Suprapubic skin (tissue), 4 donors: ENCODE measurements at places on chromosomes 1 and 21. TPM values are rescaled to one million over a fixed set of nuclear protein-coding genes. Genes with fewer than 3 reads are reported as not detected.
A peak's percentile ranks its signal among the peaks of the same experiment; 100 is the strongest.

DNA sequence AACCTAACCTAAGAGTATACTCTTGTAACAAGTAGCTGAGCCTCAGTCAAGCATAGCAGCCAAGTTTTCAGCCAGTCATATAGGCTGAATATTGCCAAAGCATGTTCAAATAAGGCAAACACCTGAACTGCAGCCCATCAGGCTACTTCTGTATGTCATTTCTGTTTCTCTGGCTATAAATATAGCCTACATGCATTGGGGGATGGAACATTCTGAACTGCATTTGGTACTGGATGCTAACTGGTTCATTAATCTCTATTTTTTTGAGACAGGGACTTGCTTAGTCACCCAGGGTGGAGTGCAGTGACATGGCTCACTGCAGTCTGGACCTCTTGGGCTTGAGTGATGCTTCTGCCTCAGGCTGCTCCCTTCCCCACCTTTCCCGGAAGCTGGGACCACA is 37.3 kb downstream of the MAST2 start:
- no peak for DNase-seq

DNA sequence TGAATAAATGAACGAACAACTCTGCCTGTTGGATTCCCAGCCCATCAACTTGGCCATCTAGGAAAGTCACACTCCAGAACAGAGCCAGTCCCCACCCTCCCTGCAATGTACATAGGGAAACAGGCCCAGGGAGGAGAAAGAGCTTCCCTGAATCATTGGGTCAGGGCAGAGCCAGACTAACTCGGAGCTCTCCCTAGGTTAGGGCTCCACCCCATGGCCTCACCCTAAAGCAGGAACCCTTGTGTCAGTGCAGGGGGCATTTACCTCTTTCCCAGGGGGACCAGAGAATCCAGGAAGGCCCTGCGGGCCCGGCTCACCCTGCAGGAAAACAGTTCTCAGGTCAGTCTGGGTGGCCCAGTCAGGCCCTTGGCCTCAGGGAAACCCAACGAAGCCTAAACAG is 11.6 kb downstream of the COL9A2 start:
- DNase-seq: peak; percentile 41

DNA sequence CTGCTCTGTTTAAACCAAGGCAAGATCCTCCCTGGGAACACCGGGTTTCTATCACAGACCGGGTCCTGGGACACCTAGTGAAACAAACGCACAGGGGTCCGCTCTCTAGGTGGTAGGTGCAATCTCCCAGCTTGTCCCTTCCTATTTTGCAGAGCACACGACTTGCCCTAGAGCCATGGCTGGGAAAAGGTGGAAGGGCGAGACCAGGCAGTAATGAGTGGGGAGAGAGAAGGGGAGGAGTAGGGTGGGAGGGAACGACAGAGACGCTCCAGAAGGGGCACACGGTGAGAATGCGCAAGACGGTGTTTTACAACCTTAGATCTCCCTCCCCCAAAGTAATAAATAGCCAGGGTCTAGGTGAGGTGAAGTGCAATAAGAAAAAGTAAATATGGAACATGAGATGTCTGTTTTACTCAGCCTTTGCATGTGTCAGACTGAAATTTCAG is 9.3 kb upstream of the ARHGAP29 start:
- no peak for DNase-seq

DNA sequence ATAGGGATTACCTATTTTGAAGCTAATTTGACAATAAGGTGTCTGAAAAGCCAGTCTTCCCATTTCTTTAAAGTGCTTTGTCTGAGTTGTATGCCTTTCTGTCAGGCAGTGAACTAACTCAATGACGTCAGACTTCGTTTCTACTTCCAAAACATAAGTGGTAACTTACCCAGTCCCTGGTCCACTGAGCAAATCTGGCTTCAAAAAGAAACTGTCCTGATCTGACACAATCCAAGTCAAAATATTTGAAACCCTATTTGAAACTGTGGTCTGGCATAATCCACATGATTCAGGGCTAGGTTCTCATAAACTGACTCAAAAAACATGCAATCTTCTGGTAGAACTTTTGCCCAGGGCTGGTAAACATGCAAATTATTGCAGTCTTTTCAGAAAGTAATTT is 34.0 kb downstream of the DIRAS3 start:
- DNase-seq: no peak

Gene CRYZ
- total RNA-seq: 30.7 TPM

Gene PRRX1
- total RNA-seq: 14.7 TPM

- no peak for DNase-seq
These were observed 92.3 kb downstream of the SGIP1 start for GRCh38 chr1:66626261-66626660.

GRCh38 chr1:44267438-44267837 is 54.2 kb downstream of the DMAP1 start:
- DNase-seq: no peak

- no peak for DNase-seq
These were observed 769 bp upstream of the ADAMTS4 start for GRCh38 chr1:161199506-161200139.

Gene RAP1GAP
- total RNA-seq: 1.5 TPM

Gene CNKSR1
- total RNA-seq: 46.7 TPM

GRCh38 chr1:53089478-53090226 is 27.6 kb downstream of the PODN start:
- DNase-seq: no peak
